ENCODE measurements at places on chromosomes 2 and 18.

GRCh38 chr2:161075701-161076100 is 84.5 kb upstream of the TANK start:
- no peak for DNase-seq

GRCh38 chr18:4842751-4843150 is 354.3 kb downstream of the AKAIN1 start:
- DNase-seq, result no peak

DNA sequence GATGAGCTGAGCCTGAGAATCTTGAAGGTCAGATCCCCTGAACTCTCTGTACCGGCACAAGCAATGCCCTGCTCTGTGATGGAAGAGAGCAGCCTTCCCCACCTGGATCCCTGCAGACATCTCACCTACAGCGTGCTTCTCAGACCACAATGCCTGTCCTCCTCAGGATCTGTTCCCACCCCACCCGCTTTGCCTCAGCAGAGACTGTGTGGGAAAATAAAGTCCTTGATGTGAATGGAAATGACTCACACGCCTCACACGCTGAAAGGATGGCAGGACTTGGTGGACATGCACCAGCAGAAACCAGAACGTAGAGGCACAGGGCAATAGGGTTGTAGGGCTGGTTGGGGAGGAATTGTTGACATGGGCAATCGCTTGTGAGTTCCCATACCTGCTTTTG is 117.9 kb upstream of the POU3F3 start:
- no peak for DNase-seq

- no peak for DNase-seq
These were observed 153.4 kb downstream of the AGAP1 start for GRCh38 chr2:235647264-235647663.

DNA sequence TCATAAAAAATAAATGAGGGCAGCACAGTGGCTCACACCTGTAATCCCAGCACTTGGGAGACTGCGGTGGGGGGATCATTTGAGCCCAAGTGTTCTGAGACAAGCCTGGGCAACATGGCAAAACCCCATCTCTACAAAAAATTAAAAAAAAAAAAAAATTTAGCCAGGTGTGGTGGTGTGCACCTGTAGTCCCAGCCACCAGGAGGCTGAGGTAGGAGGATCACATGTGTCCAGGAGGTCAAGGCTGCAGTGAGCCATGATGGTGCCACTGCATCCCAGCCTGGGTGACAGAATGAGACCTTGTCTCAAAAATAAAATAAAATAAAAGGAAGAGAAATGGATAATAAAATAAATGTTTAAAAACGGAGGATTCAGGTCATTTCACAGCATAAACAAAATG is 113.5 kb downstream of the ATAD2B start:
- no peak for DNase-seq

DNA sequence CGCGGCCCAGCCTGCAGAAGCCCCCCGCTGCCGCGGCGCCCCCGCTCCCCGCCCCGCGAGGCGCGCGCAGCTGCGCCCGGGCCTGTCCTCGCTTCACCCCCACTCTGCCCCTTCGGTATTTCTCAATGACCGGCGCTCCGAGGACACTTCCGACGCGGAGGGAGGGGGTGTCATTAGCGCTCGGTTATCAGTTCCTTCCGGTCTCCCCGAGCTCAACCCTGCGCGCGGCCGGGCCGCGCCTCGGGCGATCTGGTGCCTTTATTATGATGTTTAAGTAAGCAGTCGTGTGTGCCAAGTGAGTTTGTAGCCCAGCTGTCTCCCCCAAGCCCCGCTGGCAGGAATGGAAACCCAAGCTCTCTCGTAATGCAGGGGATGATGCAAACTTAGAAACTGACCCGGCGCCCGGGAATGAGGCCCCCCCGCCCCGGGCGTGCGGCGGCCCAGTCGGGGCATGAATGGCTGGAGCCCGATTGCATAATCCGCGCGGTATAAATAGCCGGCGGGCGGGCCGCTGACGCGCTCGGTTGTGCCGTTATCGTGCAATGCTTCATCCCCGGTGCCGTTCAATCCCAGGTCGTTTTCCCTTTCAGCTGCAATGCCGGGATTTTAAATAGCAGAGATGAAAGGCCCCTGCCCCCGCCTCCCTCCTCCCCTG is 3.9 kb upstream of the SPRED2 start:
- DNase-seq, result peak; percentile 64

- no peak for DNase-seq
These were observed 69.3 kb upstream of the CHN1 start for GRCh38 chr2:175074478-175074877.

- no peak for DNase-seq
These were observed 259.2 kb downstream of the ASXL3 start for GRCh38 chr18:33837191-33837590.

DNA sequence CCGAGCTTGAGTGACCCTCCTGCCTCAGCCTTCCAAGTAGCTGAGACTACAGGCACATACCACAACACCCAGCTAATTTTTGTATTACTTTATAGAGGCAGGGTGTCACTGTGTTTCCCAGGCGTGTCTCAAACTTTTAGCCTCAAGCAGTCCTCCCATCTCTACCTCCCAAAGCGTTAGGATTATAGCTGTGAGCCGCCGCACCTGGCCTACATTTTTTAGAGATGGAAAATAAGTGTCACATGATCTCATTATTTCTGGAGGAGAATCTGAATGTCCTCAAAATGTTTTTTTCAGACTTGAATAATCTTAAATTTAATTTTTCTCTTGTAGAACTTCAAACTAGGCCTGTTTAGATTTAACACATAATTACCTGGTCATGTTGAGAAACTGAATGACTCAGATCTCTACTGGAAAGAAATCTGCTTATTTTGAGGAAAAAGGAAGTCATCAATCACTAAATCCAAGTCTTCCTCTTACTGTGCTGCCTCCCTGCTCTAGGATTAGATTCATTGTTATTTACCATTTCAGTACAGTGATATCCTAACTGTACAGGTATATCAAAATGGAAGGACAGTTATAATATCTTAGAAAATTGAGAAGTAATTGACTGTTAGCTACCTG is 92.4 kb downstream of the COX7A2L start:
- DNase-seq, result no peak

- DNase-seq, result no peak
These were observed 13.0 kb upstream of the METAP1D start for GRCh38 chr2:171986778-171987177.

- no peak for DNase-seq
These were observed 462.8 kb downstream of the MEIS1 start for GRCh38 chr2:66897691-66898150.

GRCh38 chr2:221203856-221204255 is 368.2 kb downstream of the EPHA4 start:
- DNase-seq, result no peak

GRCh38 chr18:37778417-37779165 is 213.0 kb upstream of the CELF4 start:
- DNase-seq, result no peak

GRCh38 chr2:54237428-54237827 is 18.6 kb downstream of the TSPYL6 start:
- no peak for DNase-seq

DNA sequence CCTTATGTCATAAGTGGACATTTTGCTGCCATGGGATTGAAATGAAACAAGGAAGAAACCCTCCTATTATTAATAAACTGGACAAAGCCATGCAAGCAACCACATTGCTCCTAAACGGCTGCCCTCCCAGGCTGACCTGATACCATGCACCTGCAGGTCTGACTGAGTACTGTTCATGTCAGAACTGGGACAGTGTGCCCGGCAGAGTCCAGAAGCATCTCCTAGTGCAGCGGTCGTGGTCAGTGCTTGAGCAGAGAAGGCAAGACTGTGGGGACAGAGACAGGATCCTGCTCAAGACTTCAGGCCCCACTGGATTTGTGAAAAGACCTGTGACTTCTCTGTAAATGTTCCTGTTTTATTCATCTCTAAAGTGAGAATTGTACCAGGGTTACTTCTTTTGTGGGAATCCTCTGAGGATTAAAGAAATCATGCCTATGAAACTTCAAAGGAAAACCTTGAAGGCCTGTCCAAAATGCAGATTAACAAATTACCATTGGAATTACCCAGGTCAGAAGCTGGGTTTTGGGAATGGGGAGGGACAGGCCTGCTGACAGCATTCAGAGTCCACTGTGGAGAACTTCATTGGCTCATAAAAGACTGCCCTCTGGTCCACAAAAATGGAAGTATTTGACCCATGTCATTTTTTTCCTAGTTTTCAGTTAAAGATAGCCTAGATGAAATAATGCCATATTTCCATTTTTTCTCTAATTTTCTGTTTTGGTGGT is 13.9 kb downstream of the RNF144A start:
- no peak for DNase-seq

GRCh38 chr2:62653582-62654422 is 51.7 kb upstream of the EHBP1 start:
- no peak for DNase-seq

All from NCI-H446 treated with DMSO at 0.1 percent for 48 hours (cell line).